ENCODE measurements at places on chromosomes 4 and X.
A peak's percentile ranks its signal among the peaks of the same experiment; 100 is the strongest.

DNA sequence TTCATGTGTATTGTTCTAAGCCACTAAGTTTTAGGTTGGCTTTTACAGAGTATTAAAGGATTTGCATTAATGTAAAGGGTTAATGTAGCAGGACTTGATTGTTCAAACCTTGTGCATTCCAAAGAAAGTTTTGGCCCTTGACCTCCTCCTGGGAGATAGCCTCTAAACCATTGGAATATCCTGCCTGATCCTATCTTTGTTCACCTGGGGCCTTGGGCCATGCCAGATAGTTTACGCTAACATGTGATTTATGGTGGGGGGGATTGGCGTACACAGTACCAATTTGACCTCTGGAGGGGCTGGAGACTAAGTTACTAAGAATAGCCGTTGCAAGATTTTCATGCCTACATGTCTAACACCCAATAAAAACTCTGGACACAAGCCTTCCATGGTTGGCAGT lies 1002.7 kb upstream of the PABPC4L start:
- no peak for DNase-seq

DNA sequence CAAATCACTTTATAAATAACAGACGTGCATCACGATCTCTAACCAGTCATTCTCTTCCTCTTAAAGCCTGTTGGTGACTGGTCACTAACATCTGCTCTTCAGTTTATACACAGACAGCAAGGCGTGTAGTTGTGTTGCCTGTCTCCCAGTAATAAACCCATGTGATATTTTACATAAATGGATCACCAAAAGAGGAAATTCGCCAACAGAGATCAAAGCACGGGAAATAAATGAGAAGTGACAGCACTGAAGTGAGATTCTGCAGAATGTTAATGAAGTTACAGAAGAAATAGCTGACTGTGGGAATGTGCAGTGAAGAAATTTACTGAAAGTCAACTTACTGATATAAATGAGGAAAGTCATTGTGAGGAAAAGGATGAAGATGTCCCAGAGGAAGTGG lies 47.0 kb downstream of the AFF1 start:
- DNase-seq = no peak

DNA sequence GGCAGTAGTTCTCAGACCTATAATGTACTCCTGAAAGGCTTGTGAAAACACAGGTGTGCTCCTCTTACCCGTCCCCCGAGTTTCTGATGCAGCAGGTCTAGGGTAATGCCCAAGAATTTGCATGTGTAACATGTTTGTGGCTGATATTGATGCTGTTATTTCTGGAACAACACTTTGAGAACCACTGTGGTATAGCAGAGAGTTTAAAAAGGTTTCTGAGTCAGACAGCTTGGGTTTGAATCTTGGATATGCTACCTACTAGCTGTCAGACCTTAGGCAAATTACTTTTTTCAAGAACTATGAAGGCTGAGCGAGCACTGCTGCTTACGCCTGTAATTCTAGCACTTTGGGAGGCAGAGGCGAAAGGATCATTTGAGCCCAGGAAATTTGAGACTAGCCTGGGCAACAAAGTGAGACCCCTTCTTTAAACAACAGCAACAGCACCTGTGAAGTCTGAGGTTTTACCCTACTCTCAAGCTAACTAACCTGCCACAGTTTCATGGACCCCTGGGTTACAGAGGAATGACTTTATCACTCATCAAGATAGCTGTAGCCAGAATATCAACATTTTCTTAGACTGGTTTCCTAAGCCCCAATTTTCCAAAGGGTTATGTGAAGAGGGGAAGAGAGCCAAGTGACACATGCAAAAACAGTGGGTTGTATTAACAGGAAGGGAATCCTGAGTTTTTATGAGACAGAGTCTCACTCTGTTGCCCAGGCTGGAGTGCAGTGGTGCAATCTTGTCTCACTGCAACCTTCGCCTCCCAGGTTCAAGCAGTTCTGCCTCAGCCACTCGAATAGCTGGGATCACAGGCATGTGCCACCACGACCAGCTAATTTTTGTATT lies 5.1 kb downstream of the AFF1 start:
- DNase-seq = no peak

GRCh38 chrX:16469870-16470269 lies 180.1 kb upstream of the S100G start:
- DNase-seq = no peak

GRCh38 chrX:57528670-57529255 lies 63.0 kb upstream of the ZXDB start:
- DNase-seq = no peak

- DNase-seq = no peak
Measured at GRCh38 chr4:28842271-28842670, 1877.9 kb upstream of the PCDH7 start.

- DNase-seq = no peak
Measured at GRCh38 chrX:132877954-132878536, 80.4 kb downstream of the HS6ST2 start.

DNA sequence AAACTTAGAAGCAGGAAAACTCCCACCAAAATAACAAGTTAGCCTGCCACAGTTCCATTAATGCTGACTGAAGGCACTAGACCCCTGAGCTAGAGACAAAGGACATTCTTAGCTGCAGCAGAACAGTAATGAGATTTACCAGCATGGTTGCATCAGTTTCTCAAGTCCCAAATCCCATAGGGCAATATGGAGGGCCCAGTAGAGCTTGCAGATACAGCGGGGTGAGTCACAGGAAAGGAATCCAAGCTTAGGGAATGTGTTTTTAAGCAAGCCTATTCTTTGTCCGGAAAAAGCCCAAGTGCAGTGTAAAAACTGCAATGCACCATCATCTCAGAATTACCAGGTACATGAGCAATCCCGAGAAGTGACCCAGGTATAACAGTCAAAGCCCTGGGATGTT lies 51.3 kb upstream of the EXOC1L start:
- no peak for DNase-seq

- no peak for DNase-seq
Measured at GRCh38 chr4:91448668-91449330, 855.0 kb upstream of the GRID2 start.

DNA sequence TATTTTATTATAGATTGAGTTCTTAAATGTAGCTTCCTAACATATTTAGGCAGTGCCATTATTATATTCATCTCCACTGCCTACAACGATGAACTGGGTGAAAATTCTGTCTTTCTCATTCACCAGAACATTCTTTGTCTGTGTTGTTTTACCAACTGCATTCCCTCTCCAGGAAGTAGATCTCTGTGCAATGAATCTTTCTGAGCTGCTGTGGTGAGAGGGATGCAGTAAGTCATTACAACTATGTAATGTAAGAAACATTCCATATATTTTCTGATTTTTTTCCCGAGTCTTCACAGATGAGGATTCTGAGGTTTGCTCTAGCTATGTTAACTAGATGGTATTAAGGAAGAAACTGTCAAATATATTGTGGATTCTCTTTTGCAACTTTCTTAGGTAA lies 811.9 kb upstream of the PCDH7 start:
- DNase-seq = no peak

DNA sequence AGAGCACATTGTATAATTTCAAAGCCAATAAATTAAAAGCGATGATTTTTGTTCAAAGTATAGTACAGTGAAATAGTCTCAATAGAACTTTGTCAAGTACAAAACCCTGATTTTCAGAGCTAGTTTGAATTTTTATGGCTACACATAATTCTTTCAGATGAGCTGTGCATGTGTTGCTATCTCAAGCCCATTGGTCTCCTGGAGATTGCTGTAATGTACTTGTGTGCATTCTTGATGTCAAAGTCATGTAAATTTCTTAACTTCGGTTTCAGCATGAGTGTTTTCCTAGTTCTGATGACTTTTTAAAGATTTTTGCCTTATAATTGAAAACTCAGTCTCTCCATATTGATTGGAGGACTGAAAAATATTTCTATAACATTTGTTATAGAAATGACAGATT lies 200.8 kb downstream of the CEP135 start:
- no peak for DNase-seq

- peak; percentile 32 for DNase-seq
Measured at GRCh38 chrX:132292793-132293192, 73.5 kb upstream of the RAP2C start.

- DNase-seq = no peak
Measured at GRCh38 chr4:151250706-151251105, 26.3 kb upstream of the PRSS48 start.

DNA sequence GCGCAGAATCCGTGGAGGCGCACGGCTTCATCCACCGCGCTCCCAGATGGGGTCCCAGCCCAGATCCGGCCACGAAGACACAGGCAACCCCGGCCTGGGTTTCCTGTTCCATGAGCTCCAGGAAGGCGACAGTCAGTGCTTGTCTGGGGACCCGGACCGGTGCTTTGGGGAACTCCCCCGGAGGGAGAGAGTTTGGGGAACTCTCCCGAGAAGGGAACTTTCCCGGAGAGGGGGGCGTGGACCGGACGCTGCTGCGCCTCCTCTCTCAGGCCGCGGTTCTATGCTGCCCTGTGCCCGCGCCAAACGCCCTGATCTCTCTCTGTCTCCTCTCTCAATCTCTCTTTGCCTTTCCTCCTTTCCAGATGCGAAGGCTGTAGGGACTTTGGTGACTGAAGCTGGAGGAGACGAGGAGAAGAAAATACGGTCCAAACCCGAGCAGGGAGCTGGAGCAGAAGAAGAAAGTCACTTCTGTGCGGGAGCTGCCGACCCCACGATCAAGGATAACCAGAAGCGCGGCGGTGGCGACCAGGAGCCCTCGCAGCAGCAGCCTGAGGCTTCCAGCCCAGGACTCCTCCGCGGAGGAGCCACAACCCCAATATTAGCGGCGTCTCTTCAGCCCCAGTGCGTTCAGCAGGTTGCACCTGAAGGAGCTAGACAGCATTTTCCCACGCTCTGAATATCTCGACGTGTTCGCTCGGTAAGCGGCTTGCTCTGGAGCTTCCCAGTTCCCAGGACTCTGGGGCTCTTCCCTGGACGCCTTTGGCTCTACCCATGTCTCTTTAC lies 47.6 kb upstream of the NKAP start:
- DNase-seq = peak; percentile 13

- no peak for DNase-seq
Measured at GRCh38 chrX:150324919-150325318, 38.2 kb upstream of the MAMLD1 start.

GRCh38 chr4:28001698-28002097 lies 1141.1 kb downstream of the STIM2 start:
- no peak for DNase-seq

DNA sequence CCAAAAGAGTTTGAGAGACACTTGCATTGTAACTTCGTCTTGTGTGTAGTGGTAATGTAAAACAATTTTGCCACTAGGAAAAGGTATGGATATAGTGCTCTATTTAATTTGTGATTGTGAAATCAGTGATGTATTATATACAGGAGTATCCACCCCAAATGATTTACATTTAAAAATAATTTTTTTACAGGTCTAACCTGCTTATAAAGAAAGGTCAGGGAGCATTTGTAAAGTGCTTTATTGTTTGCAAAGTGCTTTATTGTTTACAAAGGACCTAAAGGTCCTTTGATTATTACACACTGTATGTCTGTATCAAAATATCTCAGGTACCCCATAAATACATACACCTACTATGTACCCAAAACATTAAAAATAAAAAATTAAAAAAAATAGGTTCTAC lies 70.3 kb downstream of the DCK start:
- no peak for DNase-seq

GRCh38 chr4:86633854-86634253 lies 39.7 kb downstream of the PTPN13 start:
- DNase-seq = no peak

DNA sequence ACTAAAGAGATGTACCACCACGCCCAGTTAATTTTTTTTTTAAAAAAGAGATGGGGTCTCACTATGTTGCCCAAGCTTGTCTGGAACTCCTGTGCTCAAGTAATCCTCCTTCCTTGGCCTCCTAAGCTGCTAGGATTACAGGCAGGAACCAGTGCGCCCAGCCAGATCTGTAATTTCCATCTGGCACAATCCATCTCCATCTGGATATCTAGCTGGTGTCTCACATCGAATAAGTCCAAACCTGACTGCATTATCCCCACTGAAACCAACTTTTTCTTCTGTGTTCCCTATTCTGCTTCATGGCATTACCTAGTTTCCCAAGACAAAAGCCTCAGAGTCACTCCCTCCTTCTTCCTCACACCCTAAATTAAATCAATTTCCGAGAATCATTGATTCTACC lies 125.8 kb upstream of the TEX13C start:
- no peak for DNase-seq

- no peak for DNase-seq
Measured at GRCh38 chr4:45147866-45148265, 421.5 kb upstream of the GNPDA2 start.

DNA sequence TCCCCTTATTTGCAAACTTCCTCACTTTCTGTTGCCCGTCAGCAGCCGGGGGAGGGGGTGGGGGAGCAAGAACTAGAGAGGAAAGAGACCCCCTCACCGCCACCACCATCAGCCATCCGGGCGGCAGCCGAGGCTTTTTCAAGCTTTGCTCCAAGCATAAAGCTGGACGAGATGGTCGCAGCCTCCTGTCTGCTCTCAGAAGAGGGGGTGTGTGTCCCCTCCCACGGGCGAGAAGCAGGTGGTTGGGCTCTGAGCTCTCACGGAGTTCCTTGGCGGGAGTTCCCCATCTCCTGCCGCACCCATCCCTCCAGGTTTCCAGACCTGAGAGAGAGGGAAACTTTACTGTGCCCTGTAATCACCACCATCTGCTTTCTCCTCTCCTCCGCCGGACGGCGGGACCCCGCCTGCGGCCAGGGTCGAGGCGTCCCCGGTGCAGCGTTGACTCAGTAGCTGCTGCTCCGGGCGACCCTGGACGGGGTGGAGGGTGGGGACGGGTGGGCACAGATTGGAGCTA lies 4.7 kb upstream of the ARX start:
- DNase-seq = no peak

DNA sequence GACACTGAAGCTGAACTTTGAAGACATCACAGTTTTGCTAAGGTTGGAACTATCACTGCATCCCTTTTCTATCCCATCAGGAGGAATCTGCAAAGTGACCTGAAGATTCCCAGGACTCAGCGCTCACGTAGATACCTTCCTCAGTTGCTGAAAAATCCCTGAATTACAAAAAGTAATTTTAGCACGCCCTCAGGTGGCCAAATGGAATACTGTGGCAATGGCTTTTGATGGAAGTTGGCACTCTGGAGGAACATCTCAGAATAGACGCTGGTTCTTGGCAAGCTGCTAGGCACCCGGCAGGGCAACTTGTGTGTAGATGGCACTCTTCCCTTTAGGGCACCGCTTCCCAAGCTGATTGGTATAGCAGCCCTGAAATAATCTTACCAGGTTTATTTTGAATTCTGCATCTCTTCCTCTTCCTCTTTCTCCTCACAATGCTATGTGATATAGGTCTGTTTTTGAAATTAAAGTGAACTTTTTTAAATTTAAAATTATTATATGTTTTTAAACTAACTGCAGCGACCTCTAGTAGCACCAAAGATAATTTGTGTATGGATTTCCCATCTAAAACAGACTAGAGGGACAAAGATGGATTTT lies 16.3 kb upstream of the ESX1 start:
- DNase-seq = peak; percentile 36

DNA sequence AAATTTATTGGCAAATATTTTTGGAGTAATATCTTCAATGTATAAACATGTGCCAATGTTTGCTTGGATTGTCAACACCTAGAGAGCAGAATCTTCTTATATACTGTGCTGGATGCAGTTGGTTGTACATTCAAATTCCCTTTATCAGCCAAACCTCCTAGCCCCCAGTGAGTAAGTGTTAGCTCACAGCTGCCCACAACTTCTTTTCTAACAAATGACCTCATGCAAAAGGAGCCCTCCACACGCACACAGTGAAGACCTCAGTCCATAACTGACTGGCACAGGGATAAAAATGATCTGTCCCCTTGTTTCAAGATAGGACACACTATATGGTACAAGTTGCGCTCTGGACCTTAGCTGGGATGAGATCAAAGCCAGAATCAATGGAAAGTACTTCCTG lies 458.0 kb upstream of the NWD2 start:
- no peak for DNase-seq

Data from WERI-Rb-1 (cell line).